A549 treated with Mapracorat at 1 μM for 4 hours (cell line): ENCODE measurements at places on chromosomes 5 and 9. TPM values are rescaled to one million over a fixed set of nuclear protein-coding genes. Genes with fewer than 3 reads are reported as not detected.

The CYSRT1 gene
- 2.5 to 5.4 TPM (median 4.8 TPM) in 5 replicates for total RNA-seq

The ARHGAP26 gene
- total RNA-seq, result 5.2 to 9.8 TPM (median 8.3 TPM) in 5 replicates

The PCDHA3 gene
- total RNA-seq, result 0.71 to 1.1 TPM (median 0.99 TPM) in 5 replicates

The TXNDC15 gene
- total RNA-seq, result 42.9 to 51.8 TPM (median 50.2 TPM) in 5 replicates

The BAG1 gene
- 121 to 144 TPM (median 138 TPM) in 5 replicates for total RNA-seq

The RASEF gene
- 6.0 to 8.1 TPM (median 7.4 TPM) in 5 replicates for total RNA-seq

The ZNF782 gene
- total RNA-seq, result 1.1 to 2.7 TPM (median 2.0 TPM) in 5 replicates

The PTGDS gene
- 0.44 to 0.61 TPM (median 0.47 TPM) in 4 of 5 replicates, not detected in the other for total RNA-seq

The ARSI gene
- total RNA-seq, result 26.6 to 42.1 TPM (median 38.1 TPM) in 5 replicates

The CKMT2 gene
- total RNA-seq, result not detected in 5 replicates

The ARHGEF37 gene
- total RNA-seq, result 1.7 to 2.3 TPM (median 1.9 TPM) in 5 replicates

The MOB3B gene
- total RNA-seq, result 8.8 to 11.2 TPM (median 9.5 TPM) in 5 replicates

The CD72 gene
- 0.14 to 0.36 TPM (median 0.23 TPM) in 3 of 5 replicates, not detected in the others for total RNA-seq

The OLFML2A gene
- total RNA-seq, result 19.1 to 31.2 TPM (median 27.9 TPM) in 5 replicates

The OTULINL gene
- 14.1 to 20.7 TPM (median 18.5 TPM) in 5 replicates for total RNA-seq

The IFNA2 gene
- total RNA-seq, result not detected in 5 replicates
